ENCODE measurements at places on chromosomes 1 and 21.

DNA sequence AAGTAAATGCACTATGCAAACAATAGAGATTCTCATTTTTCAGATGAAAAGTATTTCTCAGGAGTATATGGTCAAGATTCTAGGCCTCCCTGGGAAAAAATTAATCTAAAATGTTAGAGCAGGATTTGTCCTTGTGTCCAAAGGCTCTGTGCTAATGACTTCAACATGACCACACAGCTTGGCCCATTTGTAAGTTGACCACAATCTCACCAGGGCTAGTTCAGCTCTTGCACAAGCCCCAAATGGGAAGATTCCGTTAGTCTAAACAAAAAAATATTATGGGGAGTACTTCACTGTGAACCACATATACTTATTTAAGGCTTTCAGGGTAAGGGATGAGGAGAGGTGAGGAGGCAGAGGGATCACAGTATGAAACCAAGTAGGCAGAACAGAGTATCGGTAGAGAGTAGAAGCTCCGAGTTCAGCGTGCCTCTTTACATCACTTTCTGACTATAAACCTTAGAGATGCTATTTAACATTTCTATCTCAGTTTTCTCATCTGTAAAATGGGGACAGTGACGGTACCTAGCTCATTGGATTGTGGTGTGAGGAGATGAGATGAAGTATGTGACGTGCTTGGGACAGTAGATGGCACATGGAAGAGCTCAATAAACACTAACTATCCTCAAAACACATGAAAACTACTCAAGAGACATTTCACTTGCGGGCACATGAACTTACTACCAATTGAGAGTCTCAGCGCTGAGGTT lies 37.8 kb upstream of the CTTNBP2NL start:
- no peak for DNase-seq

DNA sequence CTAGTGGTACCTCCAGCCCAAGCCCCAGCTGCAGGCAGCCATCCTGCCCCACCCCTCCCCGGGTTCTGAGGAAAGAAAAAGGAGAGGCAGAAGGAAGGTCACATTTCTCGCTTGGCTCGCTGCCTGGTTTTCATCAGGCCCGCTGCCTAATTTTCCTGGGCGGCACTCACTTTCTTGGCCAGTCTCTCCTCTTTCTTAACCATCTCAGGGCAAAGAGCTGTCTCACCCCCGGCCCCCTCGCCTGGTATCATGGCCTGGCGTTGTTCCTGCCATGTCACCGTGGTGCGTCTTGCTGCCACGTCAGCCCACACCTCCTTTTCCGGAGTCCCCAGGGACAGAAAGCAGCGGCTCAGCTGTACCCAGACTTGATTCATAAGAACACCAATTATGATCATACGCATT lies 26.6 kb upstream of the CASZ1 start:
- DNase-seq, result no peak

- no peak for DNase-seq
Observed at GRCh38 chr1:71196685-71197084, 115.8 kb upstream of the ZRANB2 start.

- DNase-seq, result no peak
Observed at GRCh38 chr1:87062687-87063086, 148.3 kb downstream of the HS2ST1 start.

DNA sequence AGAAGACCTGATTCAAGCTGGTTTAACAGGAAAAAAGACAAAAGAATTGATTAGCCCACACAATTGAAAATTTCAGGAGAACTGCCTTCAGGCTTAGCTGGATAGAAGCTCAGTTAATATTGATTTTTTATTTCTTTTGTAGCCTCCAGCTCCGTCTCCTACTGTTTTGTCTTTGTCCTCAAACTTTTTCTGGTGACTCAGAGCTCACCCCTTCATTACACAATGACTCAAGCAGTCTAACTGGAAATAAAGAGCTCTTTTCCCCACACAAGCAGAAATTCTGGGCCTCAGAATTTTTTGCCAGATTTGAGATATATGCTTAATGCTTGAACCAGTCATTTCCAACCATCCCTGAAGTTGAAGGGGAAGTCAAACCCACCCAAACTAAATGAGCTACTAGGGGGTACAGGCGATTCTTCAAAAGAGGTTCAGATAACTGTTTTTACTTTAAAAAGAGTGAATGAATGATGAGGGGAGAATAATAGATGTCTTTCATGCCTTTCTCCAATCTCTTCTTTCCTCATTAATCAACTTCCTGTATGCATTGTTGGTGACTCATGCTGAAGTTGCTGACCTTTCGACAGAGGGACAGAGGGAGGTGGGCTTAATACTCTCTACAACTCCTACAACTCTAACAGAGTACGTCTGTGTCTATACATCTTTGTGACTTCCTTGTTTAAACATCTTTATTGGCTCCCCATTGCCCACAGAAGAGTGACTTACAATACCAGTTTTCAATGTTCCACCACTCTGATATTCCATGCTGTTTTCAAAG lies 6.2 kb upstream of the ACP6 start:
- DNase-seq, result no peak

- DNase-seq, result no peak
Observed at GRCh38 chr1:51829058-51829457, 49.5 kb downstream of the NRDC start.

DNA sequence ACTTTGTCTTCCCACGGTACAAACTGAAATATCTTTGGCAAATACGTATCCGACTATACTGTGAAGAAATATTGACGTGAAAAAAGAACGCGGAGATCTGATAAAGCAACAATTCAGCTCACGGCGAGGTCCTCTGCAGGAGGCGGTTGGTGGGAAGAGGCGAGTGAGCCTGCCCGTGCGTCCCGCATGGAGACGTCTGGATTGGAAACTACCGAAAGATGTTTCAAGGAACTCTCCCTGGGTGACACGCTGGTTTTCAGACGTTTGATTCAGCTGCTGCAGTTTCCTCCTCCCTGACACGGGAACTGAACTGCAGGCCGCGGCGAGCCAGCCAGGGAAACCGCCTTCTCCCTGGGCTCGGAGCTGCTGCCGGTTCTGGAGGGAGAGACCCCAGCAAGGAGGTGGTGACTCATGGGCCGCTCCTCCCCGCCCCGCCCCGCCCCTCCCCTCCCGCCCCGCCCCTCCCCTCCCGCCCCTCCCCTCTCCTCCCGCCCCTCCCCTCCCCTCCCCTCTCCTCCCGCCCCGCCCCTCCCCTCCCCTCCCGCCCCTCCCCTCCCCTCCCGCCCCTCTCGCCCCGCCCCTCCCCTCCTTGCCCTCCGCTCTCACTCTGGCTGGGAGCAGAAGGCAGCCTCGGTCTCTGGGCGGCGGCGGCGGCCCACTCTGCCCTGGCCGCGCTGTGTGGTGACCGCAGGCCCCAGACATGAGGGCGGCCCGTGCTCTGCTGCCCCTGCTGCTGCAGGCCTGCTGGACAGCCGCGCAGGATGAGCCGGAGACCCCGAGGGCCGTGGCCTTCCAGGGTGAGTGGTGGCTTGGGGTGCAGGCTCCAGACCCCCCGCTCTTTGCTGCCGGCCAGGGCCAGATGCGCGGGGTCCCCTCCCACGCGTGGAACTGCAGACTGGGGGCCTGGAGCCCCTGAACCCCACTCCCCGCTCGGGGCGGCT lies at the start of gene COL6A1:
Gene COL6A1, plus strand, starts transcription at position 620 of the 941 bp plus-strand sequence. Its CDS starts 81 bp downstream, at position 701.
- DNase-seq, result no peak

GRCh38 chr1:31681415-31681814 lies 22.4 kb downstream of the COL16A1 start:
- no peak for DNase-seq

DNA sequence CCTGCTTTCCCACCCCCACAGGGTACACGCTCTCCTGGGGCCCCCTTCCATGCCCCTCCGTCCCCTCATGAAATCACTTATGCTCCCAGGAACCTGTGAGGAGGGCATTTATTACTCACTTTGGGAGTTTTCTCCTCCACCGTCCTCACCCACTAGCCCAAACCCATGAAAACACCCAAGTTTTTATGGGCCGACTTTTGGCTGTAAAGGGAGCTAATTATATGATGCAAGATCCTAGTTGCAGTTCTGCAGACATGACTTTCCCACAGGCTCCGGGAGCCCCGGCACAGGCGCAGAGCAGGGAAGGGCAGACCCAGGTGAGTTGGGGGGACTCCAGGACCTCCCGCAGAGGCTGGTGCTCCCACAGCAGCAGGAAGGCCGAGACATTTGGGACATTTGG lies 29.7 kb downstream of the EPHA2 start:
- DNase-seq, result no peak
